ENCODE measurements at places on chromosomes 13 and 19. TPM values are rescaled to one million over a fixed set of nuclear protein-coding genes. Genes with fewer than 3 reads are reported as not detected.

DNA sequence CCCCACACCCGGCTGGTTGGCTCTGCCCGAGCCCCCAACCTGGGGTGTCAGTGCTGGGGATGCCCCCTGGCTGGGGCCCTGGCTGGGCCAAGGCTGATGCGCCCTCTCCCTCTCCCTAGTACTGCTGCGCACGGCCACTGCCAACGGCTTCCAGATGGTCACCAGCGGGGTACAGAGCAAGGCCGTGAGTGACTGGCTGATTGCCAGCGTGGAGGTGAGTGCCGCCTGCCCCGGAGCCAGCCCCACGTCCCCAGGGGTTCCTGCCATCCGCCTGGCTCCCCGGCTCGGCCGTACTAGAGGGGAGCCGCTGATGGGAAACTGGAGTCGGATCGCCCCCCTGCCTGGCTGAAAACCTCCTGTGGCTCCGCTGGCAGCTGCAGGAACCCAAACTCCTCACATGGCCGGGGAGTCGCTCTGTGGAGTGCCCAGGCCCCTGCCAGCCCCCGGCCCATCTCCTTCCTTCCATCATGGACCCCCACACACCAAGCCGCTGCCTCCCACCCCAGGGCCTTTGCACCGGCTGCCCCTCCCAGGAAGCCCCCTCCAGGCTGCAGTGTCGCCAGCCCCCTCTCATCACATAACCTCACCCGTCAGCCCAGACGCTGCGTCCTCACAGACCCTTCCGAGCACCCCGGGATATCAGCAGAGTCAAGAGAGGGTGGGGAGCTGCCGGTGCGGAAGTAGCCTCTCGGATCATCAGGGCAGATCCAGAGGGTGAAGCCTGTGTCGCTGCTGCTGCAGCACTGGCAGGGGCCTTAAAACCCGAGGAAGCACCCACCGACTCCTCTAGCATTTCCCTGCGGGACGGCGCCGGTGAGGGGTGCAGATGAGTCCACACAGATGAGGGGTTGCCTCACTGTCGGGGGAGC, 10.6 kb downstream of the NCLN start:
- DNase-seq: no peak

DNA sequence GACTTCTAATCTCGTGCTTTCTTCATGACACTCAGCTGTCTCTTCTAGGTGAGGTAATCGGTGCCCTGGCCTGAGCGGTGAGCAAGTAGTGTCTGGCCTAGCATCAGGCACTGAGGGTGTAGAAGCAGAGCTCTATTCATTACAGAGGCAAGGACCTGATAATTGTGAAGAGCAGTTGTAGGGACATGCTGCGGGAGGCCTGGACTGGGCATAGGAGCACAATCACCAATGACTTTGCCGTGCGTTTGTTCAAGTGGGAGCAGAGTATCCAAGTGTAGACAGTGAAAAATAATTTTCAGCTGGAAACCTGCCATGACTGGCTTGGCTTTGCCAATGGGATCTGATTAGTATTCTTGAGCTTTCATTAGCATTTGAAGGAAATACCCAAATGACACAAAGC, 32.1 kb upstream of the DCLK1 start:
- DNase-seq: no peak

- no peak for DNase-seq
Observed at GRCh38 chr13:77470986-77471385, 64.5 kb upstream of the SCEL start.

DNA sequence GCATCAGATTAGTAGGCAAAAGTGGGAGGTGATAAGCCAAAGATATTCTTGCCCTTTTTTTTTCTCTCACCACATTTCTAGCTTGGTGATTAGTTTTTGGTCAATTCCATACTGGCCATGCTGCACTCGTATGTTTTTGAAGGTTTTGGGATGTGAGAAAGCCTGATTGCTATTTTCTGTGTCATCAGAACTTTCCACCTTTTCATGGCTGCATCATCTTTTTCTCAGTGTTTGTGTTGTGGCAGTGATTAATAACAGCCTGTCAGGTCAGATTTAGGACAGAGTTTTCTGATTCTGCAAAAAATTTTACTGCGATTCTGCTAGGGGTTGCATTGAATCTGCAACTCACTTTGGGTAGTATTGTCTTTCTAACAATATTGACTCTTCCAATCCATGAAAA, 32.9 kb downstream of the PSG1 start:
- no peak for DNase-seq

CGB1 gene
- total RNA-seq: not detected

DNA sequence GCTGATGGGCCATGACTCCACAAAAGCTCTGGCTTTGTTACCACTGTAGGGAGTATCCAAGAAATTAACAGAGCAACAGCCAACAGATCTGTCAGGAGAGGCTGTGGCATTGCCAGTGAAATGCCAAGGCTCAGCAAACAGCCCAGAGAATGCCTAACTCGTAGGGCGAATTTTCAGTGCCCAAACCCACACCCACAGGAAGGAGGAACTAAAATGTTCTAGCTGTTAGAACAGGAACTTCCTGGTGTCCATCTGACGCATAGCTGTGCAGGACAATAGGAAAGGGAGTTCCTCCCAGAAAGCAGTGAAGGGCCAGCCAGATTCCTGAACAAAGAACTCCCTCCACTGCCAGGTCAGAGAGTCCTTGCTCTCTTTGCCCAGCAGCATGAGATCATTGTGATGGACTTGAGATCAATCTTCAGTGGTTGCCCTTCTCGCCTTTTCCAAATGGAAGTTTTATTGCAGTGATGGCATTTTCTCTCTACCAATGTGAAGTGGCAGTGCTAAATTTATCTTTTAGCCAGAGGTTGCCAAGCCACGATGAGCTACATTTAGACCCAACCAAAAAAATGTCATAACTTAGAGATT, 224.2 kb upstream of the STARD13 start:
- DNase-seq: no peak

DNA sequence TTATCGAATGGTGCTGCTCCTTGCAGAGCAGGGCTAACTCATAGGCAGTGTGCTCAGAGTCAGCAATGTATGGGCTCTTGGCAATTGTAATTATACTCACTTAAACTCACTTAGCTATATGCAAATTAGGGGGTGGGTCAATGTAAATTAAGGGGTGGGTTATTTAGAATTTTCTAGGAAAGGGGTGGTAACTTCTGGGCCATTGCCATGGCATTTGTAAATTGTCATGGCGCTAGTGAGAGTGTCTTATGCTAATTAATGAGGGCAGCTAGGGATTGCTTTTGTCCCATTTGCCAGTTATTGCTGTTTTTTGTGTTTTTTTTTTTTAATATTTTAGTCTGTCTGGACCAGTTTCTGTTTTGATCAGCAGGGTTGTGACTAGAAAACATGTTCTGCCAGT, 68.4 kb downstream of the DIAPH3 start:
- DNase-seq: no peak

DNA sequence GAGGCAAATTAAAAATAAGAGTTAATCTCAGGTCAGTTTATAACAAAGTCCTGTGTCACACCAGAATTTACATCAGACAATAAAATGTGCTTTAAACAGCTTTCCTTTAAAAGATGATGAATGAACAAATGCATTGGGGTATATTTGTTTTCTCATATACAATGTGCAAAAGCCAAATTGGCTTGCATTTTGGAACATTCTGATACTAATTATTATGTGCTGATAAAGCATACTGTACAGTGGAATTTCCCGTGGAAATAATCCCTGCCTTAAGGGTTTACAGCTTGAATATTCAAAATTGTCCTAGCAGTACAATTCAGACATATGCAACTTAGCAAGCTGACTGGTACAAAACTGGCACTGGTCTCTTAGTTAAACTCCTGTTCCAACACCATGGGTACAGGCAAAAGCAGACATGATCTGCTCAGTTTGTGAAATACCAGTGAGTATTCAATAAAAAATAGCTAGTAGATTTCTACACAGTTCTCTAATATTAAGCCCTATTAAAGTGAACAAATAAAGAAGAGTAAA, 373.4 kb downstream of the SLITRK1 start:
- DNase-seq: no peak

- DNase-seq: no peak
Observed at GRCh38 chr13:26624572-26624971, 67.1 kb downstream of the WASF3 start.

PRODH2 gene
- total RNA-seq: not detected

DNA sequence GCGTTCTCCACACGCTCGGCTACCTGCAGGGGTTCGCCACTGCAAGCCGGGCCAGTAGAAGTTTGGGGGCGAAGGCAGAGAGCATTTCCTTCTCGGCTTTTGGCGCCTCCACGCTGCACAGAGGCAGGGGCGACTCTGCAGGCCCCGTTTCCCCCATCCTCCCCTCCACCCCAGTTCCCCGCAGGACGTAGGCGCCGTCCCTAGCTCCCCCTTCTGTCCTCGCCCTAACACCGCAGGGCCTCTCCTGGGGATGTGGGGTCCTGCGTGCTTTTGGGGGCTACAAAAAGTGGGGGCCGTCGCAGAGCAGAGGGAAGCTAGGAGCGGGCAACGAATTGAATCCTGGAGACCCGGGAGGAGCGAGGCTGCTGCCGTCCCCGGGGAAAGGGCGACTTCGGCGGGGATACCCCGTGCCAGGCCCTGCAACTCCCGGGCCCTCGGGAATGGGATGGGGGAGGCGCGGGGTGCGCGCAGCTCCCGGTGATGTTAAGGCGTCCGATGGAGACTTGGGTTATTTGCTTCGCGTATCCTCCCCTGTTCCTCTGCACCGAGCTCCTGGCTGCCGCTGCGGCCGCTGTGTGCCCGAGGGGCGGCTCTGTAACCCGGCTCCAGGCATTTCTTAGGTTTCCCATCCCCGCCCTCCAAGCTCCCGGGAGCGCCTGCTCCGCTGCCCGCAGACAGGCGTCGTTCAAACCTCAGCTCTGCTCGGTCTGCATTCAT, 255.9 kb upstream of the SOX21 start:
- peak; percentile 15 for DNase-seq

ADPRHL1 gene
- total RNA-seq: 1.4 TPM

KCNRG gene
- 0.32 TPM for total RNA-seq

NEK5 gene
- 0.16 TPM for total RNA-seq

DNA sequence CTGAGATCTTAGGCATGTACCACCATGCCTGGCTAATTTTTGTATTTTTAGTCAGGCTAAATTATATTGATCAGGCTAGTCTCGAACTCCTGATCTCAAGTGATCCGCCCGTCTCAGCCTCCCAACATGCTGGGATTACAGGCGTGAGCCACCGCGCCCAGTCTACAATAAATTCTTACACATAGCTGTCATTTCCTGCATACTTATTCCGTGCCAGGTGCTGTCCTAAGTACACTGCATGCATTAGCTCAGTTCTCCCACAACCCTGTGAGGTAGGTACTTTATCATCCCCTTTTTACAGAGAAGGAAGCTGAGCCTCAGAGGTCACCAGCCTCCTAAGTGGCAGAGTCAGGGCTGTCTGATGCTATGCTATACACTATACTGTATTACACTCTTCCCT, 7.2 kb upstream of the RHPN2 start:
- DNase-seq: no peak

UBE2M gene
- total RNA-seq: 122 TPM

GRCh38 chr13:79966493-79966895, 374.4 kb downstream of the SPRY2 start:
- no peak for DNase-seq

- DNase-seq: no peak
Observed at GRCh38 chr13:52673465-52673864, 20.8 kb downstream of the SUGT1 start.

RANBP3 gene
- 89.2 TPM for total RNA-seq

GRCh38 chr19:33864311-33864850, 67.7 kb downstream of the KCTD15 start:
- no peak for DNase-seq

ZNF793 gene
- 6.7 TPM for total RNA-seq

- DNase-seq: no peak
Observed at GRCh38 chr13:35356572-35356971, 119.9 kb downstream of the MAB21L1 start.

DNA sequence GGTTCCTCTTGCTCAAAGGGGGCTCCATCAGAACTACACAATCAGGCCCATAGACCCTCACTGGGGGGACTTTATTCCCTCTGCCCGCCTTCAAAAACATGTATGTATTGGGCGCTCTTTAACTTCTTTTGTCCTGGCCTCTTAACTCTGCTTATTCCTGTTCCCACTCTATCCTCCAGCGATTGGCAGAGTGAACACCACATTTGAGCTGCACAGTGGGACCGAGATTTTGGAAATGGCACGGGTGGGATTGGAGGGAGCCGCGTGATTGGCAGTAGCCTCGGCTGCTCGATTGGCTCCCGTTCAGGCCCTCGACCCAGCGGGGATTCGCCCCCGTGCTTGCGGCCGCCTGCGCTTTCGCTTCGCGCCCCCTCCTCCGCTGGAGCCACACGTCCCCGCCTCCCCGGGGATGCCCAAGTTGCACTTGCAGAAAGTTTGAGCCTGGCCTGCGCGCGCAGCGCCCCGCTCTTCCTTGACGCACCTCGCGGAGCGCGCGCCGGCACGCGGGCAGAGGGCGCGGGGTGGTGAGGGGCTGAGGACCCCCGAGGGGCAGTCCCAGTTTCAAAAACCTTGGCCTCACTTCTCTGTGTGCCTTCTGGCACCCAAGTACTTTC, at the start of gene ZIC5:
TSS of gene ZIC5 (minus strand) at position 192 of the 614 bp plus-strand sequence. CDS start at position 28, 164 bp downstream.
- no peak for DNase-seq

PLEKHG2 gene
- total RNA-seq: 86.5 TPM

SIN3B gene
- 50.7 TPM for total RNA-seq

- DNase-seq: peak; percentile 33
Observed at GRCh38 chr19:35040826-35041547, 534 bp upstream of the HPN start.

DNA sequence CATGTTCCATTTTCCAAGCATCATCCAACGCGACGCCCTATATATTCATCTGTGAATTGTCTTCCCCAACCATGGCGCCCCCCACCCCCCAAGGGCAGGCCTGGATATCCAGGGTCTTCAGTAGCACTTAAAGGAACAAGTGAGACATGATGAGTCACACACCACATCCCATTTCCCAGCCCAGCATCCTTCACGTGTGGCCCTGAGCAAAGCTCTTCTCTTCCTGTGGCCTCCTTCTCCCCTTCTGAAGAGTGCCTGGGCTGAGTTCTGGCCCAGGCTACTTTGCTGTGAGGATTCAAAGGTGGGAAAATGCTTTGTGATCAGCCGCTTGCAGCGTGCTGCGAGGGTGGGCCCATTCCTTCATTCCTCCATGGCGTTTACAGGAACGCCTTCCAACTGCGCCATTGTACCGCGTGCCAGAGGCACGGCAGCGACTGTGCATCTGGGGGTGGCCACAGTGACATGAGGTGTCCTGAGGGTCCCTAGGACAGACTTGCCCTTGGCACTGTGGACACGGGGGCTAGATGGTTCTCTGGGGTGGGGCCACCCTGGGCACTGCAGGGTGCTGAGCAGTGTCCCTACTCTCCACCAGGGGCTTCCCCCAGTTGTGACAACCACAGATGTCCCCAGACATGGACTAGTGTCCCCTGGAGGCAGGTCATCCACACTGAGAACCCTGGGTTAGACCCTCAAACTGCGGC, 11.7 kb downstream of the PLIN4 start:
- DNase-seq: no peak

DNA sequence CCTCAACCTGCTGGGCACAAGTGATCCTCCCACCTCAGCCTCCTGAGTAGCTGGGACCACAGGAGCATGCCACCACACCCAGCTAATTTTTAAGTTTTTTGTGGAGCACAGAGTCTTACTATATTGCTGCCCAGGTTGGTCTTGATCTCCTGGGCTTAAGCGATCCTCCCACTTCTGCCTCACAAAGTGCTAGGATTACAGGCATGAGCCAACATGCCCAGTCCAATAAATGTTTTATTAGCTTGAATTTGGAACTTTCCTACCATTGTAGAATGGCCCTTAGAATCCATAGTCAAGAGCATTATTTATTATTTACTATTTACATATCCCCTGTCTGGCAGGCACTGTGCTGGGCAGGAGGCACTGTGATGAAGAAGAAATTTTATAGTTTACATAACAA, 39.6 kb upstream of the CLDN10 start:
- DNase-seq: no peak
